ENCODE measurements at places on chromosomes 7 and 10.

DNA sequence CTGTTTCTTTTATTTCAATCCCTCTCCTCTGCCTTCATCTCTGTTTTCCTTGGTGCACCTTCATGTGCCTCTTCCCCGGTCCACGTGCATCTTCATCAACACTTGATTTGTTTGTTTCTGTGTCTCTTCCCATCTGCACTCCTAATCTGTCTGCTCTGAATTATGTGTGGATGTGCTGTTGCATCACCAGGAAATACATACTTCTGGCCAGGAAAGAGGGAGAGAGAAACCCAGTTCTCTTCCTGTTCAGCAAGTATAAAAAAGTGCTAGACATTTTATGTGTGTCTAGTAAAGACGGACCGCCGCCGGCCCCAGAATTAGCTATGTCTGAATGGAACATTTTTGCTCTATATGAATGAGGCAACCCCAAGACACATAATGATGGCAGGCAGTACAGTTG, 93.8 kb downstream of the CALD1 start:
- no peak for DNase-seq

GRCh38 chr7:75914169-75914654, 743 bp upstream of the POR start:
- no peak for DNase-seq

DNA sequence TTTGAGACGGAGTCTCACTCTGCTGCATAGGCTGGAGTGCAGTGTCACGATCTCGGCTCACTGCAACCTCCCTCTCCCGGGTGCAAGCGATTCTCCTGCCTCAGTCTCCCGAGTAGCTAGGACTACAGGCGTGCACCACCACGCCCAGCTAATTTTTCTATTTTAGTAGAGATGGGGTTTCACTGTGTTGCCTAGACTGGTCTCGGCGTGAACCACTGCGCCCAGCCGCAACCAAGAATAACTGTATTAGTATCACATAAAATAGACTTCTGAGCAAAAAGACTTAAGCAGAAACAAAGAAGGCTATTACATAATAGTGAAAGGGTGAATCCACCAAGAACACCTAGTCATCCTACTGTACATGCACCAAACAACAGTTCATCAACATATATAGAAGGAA, 67.6 kb upstream of the TFEC start:
- no peak for DNase-seq

DNA sequence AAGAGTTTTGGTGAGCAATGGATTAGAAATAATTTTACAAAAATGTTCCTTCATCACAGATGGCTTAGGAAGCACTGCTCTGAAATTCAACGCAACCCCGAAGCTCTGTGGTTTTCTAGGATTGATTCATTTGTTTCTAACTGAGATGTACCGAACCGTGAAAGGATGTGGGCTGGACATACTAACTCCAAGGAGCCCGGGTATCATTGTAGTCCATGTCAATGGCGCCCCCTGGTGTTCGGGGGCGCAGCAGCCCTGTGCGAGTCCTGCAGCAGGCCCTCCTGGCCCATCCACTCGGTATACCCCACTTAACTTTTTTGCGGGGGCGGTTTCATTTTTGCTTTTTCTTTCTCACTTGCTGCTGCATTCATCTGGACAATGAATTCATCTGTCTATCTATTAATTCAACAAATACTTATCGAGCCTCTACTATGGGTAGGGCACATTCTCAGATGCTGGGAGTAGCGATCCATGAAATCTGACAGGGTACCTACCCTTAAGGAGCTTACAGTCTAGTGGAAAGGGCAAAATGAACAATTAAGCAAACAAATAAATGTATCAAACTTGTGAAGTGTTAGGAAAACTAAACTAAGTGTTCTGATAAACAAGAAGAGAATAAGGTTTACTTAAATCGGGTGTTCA, 25.2 kb upstream of the ITPRID1 start:
- DNase-seq, result peak; percentile 66

DNA sequence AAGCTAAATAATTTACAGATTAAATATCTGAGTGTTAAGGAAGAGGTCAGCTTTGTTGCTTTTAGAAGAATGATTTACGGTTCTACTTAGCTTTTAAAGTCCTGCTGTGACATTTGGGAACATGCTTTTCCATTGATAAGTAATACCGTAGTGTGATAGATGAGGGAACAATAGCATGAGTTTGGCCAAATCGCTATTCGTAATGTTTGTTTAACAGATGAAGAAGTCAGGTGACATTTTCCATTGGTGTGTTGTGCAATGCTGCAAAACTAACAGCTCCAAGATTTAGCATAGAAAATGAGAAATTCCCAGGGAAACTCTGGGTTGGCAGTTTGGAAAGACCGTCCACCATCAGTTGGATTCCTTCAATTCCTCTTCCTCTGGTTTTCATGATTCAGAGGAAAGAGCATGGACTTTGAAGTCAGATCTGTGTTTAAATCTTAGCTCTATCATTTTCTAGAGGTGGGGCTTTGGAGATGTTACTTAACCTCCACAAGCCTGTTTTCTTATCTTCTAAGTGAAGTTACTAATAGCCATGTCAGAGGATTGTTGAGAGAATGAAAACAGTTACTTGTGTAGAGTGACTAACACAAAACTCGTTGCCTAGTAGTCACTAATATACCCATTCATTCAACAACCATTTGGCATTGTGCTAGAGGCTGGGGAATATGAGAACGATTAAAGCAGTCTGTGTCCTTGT, 140.4 kb upstream of the BMPER start:
- no peak for DNase-seq

DNA sequence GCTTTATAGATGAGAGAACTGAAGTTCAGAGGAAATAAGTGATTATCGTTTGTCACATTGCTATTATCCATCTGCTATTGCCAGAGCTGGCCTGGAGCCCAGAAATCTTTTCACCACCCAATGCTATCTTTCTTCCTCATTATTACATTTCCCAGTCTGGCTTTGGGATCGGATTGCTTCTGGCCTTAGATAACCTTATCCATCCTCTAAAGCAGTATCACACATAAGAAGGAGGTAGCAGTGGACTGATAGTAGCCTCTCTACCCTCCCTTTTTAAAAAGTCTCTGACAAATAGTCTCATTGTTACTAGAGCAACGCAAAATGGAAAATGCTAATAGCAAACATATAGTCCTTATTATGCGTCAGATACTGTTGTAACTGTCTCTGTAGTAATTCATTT, 1.3 kb upstream of the CLDN12 start:
- DNase-seq, result peak; percentile 35

DNA sequence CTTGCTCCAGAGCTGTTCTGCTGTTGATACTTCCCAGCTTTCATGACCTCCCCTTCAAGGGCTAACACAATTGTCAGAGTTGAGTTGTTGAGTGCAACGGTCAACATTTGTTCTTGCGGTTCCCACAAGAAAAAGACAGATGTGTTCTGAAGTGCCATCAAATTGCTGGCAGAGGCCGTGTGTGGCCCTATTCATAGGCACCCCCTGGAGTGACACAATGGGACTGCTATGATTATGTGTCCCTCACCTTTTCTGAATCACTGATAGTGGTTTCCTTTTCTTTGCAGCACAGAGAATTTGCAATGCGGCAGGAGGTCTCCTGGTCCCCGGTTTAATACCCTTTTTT, 5.8 kb upstream of the IGFBP1 start:
- DNase-seq, result no peak

DNA sequence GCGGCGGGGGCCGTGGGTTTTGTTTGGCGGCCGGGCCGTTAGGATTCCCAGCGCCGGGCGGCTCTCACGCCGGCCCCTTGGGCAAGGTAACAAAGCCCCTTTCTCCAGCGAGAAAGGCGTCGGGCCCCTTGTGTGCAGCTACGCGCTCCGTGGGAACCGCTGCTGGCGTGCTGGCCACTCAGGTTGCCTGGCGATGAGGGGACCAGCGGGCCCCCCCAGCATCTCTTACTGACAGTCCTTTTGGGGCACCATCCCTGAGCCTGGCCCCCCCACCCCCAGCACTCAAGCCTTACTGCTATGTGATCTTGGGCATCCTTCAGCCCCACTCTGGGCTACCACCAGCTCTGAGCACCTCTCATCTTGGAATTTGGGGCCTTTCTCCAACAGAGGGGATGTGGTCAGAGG, 1.8 kb downstream of the LFNG start:
- no peak for DNase-seq

- DNase-seq, result no peak
Observed at GRCh38 chr10:70296406-70296899, 12.6 kb upstream of the NPFFR1 start.

DNA sequence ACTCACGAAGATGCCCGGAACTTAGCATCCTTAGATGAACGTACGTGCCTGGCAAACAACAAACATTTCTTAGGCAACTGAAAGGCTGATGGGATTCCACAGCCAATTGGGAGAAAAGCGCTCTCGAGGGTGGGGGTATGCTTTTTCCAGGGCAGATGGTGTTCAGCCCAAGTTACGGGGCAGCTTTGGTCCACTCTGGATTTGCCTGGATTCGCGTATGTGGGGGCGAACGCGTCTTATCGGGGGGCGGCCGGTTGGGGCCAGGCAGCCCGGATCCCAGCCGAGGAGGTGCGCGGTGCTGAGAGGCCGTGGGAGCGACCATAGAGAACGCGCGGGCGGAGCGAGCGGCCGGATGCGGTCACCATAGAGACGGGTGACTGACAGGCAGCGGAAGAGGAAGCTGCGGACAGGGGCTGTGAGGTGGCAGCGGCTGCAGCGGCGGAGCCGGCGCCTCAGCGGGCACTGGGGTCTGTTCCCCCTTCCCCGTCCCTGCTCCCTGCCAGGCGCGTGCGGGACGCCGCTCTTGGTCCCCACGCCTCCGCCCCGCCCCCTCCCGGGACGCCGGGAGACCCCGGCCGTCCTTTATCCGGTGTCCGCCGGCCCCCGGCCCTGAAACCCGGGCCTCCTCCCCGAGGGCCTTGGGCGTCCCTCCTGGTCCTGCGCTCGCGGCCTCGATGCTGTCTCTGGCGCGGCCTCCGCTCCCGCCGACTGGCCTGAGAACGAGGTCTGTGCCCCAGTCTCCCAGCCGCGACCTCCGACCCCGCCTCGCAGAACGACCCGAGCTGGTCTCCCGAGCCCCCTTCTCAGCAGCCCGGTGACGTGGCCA, at the start of gene CHPF2:
Gene CHPF2 (plus strand): TSS at position 393 of the 826 bp plus-strand sequence. CDS start 1,529 bp downstream, outside the sequence.
- DNase-seq, result peak; percentile 95

- no peak for DNase-seq
Observed at GRCh38 chr7:114758661-114759227, 163.2 kb upstream of the MDFIC start.

GRCh38 chr7:96331233-96331632, 9.3 kb upstream of the SLC25A13 start:
- DNase-seq, result no peak

DNA sequence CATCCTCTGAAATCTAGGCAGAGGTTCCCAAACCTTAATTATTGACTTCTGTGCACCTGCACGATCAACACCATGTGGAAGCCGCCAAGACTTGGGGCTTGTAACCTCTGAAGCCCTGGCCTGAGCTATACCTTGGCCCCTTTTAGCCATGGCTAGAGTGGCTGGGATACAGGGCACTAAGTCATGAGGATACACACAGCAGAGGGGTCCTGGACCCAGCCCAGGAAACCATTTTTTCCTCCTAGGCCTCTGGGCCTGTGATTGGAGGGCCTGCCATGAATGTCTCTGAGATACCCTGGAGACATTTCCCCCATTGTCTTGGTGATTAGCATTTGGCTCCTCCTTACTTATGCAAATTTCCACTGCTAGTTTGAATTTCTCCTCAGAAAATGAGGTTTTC, 743.7 kb downstream of the PCDH15 start:
- no peak for DNase-seq

GRCh38 chr10:32956365-32957197, 1.4 kb downstream of the ITGB1 start:
- no peak for DNase-seq

DNA sequence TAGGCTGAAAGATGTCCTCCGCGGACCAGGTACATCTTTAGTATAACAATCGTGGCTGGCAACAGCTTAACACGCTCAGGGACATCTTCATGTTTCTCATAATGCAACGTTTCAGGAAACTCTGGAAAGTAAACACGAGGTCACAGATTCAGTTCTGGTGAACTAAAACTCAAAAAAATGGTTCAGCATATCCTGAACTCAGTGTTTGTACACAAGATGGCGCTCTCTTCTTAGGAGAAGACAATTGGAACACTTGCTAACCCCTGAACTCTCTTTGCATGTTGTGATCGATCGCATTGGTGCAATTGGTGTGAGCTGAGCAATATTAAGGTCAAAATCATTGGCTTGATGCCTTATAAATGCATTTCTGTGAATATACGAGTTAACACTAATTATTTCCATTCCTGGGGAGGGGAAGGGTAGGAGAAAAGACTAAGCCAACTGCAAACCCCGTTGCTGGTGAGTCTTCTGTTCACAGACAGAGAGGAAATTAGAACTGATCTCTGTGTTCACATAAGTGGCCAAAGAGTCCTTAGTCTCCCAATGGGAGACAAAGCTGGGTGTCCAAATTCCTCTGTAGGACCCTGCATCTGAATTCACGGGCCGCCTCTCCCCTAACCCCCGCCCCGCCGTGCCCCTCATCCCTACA, 52.6 kb upstream of the FAM180A start:
- peak; percentile 78 for DNase-seq

DNA sequence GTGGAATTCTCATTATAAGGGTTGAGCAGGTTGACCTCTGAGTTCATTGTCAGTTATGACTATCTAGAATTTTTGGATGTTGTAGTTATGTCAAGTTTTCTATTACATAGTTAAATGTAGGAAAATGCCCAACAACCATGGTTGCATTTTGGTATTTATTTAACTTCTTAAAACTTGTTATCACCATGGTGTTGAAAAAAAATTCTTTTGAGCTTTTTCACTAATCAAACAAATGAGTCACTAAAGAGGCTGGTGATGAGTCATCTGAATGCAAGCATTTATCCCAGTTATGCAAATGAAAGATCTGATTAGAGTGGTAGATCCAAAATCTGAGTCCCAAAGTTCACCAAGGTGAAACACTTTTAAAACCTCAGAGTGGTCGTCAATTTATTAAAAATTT, 624.7 kb upstream of the IGFBP3 start:
- DNase-seq, result no peak

GRCh38 chr10:90834326-90834725, 23.5 kb downstream of the HTR7 start:
- DNase-seq, result no peak

DNA sequence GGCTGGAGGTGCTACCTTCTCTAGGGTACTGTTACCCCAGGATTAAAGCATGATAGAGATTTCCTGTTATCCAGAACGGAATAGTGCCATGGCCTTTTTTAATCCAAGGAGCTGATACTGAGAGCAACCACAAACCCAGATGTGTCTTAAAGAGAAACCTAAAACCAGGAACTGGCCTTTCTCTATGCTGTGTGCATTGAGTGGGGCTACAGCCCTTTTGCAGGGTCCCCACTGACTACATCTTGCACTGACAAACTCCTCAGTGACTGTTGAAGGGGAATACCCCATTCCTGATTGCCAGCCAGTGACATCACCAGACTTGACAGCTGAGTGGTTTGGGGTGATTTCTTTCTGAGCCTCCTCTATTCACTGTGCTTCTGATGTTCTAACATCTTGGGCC, 81.9 kb upstream of the CAPZA2 start:
- no peak for DNase-seq

GRCh38 chr7:44276571-44277221, 48.7 kb downstream of the CAMK2B start:
- DNase-seq, result no peak

GRCh38 chr7:2224491-2224928, 8.2 kb downstream of the MAD1L1 start:
- no peak for DNase-seq

GRCh38 chr10:28681928-28682750, 4.8 kb downstream of the BAMBI start:
- DNase-seq, result no peak

- DNase-seq, result no peak
Observed at GRCh38 chr10:89478085-89478738, 57.2 kb downstream of the SLC16A12 start.
